ENCODE measurements at places on chromosomes 11 and 22.

GRCh38 chr11:59528711-59529110 lies 17.4 kb downstream of the OR4D9 start:
- DNase-seq, result no peak

- no peak for DNase-seq
Measured at GRCh38 chr11:63958008-63958407, 16.4 kb upstream of the COX8A start.

DNA sequence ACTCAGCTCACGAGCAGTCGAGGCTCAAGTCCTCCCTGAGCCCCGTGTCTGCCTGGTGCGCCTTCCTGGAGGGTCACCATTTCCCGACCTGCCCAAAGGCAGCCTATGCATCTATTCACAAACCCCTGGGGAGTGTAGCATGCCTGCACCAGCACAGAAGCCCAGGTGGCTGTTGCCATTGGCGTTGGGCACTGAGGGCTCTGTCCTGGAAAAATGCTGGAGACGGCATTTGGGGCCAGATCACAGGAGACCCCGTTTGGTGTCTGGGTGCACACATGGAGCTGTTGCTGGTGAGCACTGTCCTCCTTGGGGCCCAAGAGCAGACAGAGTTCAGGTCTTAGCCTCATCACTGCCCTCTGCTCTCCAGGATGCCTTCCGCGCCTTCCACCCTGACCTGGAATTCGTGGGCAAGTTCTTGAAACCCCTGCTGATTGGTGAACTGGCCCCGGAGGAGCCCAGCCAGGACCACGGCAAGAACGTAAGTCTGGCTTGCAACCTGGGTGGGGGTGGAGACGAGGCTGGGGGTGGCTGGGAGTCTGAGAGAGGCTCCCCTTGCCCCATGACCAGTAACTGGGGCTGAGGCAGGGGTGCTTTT lies 9.4 kb downstream of the FADS2 start:
- no peak for DNase-seq

DNA sequence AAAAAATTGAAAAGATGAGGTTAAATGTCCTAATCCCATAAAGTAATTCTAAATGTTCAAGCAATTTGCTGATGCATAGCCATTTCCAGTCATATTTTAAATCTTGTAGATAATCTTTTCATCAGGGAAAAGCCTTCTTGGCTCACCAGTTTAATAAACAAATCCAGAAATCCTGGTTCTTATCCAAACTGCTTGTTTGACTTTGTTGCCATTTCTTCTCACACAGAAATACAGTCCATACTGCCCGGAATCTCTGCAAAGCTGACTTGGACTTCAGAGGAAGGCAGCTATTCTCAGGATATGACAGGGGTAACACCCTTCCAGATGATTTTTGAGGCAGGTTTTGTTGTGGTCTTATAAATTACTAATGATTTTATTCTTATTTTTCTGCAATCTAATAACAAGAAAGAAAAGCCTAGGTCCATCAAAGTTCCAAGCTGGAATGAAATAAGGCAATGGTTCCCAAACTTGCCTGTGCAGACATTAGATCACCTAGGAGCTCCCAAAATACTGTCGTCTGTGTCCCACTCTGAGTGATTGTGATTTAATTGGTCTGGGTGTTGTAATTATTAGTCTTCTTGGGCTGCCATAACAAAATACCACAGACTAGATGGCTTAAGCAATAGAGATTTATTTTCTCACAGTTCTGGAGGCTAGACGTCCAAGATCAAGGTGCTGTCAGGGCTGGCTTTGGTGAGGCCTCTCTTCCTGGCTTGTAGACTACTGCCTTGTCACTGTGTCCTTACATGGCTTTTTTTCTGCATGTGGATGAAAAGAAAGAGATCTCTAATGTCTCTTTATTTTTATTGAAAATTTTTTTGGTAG lies 55.1 kb upstream of the RCE1 start:
- DNase-seq, result no peak
